ENCODE measurements at places on chromosomes 3 and 15.

DNA sequence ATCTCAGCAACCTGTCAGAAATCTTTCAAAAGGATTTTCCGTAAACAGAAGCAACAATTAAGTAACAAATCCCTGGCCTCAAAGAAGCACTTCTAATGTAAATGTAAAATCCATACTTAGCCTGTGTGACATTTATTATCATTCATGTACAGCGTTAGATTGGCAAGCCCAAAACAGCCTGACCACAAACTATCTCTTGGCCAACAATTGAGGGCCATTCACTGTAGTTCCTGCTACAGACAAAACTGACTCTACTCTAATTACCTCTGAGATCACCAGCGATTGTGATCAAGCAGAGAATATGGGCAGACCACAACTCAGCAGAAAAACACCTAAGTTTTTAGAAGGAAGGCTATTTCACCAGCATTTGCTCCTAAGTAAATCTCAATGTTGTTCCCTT is 9.2 kb downstream of the SHQ1 start:
- no peak for DNase-seq

GRCh38 chr3:157868946-157869345 is 237.3 kb downstream of the SHOX2 start:
- no peak for DNase-seq

DNA sequence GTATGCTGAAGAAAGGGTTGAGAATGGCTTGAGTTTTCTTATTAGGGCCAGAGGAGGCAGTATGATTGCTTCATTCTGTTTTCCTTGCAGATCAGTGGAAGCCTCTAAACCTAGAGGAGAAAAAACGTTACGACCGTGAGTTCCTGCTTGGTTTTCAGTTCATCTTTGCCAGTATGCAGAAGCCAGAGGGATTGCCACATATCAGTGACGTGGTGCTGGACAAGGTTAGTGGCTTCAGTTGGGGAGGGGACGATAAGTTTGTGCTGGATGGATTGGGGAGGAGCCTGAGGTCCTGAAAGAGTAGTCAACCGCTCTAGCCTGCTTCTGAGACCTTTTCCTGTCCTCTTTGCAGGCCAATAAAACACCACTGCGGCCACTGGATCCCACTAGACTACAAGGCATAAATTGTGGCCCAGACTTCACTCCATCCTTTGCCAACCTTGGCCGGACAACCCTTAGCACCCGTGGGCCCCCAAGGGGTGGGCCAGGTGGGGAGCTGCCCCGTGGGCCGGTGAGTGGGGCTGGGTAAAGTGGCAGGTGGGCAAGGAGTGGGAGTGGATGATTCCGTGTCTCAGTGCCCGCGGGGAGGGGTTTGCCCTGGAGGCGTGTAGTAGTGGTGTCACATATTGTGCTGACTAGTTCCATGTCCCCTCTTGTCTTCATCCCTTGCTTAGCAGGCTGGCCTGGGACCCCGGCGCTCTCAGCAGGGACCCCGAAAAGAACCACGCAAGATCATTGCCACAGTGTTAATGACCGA is 8.5 kb downstream of the EIF4G1 start:
- DNase-seq = no peak

DNA sequence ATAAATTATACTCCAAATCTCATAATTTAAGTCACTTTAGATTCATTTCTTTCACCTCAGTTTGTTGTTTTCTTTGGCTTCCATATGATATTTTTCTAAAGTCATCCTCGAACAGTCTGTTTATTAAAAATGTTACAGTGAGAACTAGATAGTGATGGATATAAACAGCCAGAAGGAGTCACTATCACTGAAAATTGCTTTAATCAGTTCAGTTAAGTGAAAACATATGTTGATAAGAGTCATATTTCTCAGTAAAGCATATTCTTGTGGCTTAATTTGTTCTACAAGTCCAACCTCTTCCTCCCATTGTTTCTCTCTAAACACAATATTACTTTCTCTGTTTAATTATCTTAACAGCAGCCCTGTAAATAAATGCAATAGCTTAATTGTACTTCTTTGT is 427.5 kb upstream of the ALCAM start:
- no peak for DNase-seq

DNA sequence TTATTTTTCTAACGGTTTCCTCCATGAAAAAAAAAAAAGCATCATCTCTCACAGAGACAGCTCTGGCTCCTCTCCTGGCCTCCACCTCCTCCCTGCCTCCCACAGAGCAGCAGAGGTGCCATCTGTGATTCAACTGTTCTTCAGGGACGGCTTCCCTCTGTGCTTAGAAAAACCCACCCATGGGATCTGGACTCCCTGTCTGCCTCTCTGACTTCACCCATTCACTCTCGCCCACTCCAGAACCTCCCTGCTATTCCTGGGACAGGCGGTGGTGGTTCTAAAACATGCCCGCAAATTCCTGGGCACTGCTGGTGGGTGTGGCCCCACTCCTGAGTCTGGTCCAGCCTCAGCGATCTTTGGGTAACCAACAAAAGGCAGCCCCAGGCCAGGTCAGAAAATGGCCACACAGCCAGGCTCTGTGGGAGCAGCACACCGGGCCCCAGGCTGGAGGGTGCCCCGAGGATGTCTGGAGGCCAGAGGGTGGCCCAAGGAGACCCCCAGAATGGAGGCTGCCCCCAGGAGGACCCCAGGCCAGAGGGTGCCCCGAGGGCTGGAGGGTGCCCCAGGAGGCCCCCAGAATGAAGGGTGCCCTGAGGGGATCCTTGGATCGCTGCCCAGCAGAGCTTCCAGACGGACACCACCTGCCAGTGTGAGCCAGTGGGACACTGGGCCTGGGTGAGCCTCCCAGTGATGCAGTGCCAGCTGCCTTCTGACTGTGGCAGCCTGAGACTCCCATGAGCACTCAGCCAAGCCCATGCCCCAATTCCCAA is 2.6 kb upstream of the CHST13 start:
- DNase-seq = no peak

- no peak for DNase-seq
Observed at GRCh38 chr3:73729969-73730440, 105.3 kb upstream of the PDZRN3 start.

GRCh38 chr3:38585791-38586420 is 63.6 kb downstream of the SCN5A start:
- DNase-seq = no peak

DNA sequence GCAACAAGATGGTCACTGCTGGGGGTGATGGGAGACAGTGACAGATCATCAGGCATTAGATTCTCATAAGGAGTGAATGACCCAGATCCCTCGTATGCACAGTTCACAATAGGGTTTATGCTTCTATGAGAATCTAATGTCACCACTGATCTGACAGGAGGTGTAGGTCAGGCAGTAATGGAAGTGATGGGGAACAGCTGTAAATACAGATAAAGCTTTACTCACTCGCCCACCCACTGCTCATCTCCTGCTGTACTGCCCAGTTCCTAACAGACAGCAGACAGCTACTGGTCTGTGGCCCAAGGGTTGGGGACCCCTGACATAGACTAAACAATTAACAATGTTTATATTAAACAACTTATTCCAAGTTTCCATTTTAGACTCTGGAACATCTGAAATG is 25.4 kb downstream of the IFT80 start:
- DNase-seq = no peak

DNA sequence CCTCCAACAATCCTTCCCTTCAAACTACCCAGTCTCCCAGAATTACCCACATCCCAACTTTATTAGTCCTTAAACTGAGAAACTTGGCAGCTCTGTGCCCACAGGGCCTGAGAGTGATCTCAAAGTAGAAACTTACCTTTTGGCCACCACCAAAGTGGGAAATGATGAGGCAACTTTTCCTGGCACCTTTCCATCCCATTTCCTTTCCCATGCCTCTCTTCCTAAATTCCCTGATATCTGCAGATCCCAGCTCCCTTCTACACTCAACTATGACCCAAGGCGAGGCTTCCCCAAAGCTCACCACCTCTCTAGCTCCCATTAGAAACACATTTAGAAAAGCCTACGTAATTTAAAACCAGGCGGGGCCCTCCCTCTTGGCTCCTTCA is 271.9 kb downstream of the FOXP1 start:
- no peak for DNase-seq

GRCh38 chr15:66021496-66022162 is 152.3 kb downstream of the RAB11A start:
- DNase-seq = no peak

GRCh38 chr3:46542344-46542743 is 23.8 kb downstream of the LRRC2 start:
- DNase-seq = no peak

DNA sequence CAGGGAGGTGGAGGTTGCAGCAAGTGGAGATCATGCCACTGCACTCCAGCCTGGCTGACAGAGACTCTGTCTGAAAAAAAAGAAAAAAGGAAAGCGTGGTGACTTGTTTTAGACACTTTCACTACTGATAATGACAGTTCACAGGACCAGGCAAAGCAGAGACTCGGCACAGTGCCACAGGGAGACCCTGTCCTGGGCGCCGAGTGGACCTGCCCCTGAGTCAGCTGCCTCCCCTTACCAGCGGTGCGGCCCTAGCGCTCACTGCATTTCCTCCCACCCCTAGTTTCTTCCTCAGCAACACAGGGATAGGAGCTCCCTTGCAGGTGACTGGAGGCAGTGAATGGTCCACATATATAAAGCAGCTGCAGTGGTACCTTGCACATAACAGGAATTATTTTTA is 38.7 kb upstream of the NSMCE3 start:
- no peak for DNase-seq

DNA sequence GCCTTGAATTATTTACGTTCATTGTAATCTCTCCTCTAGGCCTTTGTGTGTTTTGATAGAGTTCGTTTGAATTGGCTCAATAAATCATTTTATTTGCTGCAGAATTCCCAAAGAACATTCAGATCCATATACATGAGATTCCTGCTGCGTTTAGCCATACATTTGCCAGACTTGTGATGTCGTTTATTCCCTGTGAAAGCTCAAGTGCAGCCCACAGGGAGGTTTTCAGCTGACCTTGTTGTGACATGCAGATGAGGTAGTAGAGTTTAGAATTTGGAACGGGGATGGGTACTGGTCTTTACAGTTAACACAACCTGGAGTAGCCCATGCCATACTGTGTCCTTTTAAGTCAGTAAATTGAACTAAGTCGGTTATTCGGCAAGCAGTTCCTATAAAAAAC is at the start of gene C3orf20:
C3orf20 (plus strand) TSS at position 301 of the 400 bp plus-strand sequence. CDS start 7,573 bp downstream, outside the sequence.
- no peak for DNase-seq

- DNase-seq = no peak
Observed at GRCh38 chr3:125050488-125051090, 5.2 kb downstream of the HEG1 start.

GRCh38 chr3:12139111-12139511 is 19.6 kb downstream of the TIMP4 start:
- no peak for DNase-seq

GRCh38 chr3:50264964-50265485 is 3.9 kb upstream of the SEMA3B start:
- no peak for DNase-seq

DNA sequence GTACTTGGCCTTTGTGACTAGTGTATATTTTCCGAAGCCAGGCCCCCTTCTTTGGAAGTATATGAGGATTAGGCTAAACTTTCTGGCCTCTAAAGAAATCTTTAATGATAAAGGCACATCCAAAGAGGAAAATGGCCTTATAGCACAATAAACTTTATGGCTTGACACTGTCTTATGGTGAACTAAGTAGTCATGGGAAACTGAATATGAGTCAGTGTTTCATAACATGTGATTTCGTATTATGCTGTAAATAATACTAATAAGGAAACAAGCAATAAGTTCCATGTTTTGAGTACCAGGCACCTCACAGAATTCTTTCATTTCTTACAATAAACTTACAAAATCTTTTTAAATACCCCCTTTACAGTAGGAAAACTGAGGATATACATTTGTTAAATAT is 8.2 kb downstream of the ZPLD1 start:
- no peak for DNase-seq

- DNase-seq = no peak
Observed at GRCh38 chr3:102532901-102533300, 98.1 kb downstream of the ZPLD1 start.
